H1 (cell line): ENCODE measurements at places on chromosomes 2 and 18.

DNA sequence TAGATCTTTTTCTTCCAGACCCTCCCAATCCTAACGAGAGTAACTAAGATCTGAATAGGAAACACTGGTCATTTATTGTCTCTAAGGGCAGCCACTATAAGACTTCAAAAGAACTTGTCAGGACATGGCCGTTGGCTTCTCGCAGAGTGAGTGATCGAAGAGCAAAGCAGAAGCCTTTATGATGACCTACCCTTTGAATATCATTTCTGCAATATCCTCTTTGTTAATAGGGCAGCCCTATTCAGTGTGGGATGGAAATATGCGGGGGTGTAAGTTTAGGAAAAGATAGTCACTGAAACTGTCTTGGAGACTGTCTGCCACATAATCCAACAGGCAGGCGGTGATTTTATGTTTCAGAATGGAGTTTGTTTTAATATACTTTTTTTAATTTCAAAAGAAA is 70.9 kb downstream of the FBXO36 start:
- DNase-seq, result no peak
- no peak overlapping the region for H3K27ac ChIP-seq
- no peaks in the 10 kb centered on the region for H3K36me3 ChIP-seq
- H3K4me1 ChIP-seq, result no peaks in the 10 kb centered on the region
- no peaks in the 10 kb centered on the region for H3K27me3 ChIP-seq
- H3K4me3 ChIP-seq, result no peak overlapping the region

DNA sequence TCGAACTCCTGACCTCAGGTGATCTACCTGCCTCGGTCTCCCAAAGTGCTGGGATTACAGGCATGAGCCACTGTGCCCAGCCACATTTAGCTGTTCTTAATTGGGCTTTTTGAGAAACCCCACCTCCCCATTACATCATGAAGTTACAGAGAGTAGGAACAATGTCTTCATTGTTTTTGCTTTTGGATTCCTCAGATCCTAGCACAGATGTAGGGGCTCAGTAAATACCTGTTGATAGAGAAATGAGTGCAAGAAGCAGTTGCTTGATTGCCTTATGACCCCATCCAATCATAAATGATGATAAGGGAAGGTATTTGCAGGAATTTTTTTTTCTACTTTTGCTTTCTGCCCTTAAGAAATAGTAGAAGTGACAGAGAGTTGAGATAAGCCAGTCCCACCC is 25.4 kb downstream of the GREB1L start:
- peaks cover 5% of the 10 kb centered on the region for H3K4me1 ChIP-seq
- no peaks in the 10 kb centered on the region for H3K27me3 ChIP-seq
- no peak for DNase-seq
- no peak overlapping the region for H3K27ac ChIP-seq
- H3K36me3 ChIP-seq, result no peaks in the 10 kb centered on the region

DNA sequence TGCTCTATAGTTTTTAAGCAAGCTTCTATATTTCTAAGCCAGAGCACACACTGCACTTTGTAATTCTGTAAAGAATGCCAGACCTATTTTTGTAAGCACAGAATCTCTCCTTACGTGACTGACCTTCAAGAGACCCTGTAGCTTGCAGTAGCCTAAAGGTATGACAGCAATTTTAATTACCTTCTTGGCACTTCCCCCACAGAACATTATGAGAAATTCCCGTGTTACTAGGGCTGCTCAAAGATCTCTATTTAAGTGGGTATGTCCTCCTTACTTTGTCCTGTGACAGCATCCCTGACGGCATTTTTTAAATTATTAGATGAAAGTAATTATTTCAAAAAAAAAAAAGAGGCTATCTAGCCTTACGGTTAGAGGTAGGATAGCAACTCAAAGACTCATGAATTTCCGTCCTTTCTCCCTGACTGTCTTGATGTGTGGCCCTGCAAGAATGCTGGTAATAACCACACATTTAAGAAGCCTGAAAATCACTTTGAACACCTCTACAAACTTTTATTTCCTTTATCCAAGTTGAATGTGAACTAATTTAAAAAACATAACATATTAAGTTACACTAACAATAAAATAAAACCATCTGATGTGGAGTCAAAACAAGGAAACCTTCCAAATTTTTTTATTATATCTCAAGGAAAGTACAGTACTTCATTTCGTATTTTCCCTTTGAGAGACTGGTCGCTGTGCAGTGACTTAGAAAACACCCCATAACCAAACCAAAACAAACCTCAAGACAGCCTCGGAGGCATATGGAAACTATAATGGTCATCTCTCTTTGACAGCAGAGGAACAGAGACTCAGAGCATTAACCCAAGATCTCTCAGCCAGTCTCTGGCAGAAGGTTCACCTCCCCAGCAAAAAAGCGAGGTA is 54.9 kb downstream of the THUMPD2 start:
- H3K4me1 ChIP-seq, result no peaks in the 10 kb centered on the region
- H3K36me3 ChIP-seq, result no peaks in the 10 kb centered on the region
- H3K4me3 ChIP-seq, result no peak overlapping the region
- no peak for DNase-seq
- no peaks in the 10 kb centered on the region for H3K27me3 ChIP-seq

DNA sequence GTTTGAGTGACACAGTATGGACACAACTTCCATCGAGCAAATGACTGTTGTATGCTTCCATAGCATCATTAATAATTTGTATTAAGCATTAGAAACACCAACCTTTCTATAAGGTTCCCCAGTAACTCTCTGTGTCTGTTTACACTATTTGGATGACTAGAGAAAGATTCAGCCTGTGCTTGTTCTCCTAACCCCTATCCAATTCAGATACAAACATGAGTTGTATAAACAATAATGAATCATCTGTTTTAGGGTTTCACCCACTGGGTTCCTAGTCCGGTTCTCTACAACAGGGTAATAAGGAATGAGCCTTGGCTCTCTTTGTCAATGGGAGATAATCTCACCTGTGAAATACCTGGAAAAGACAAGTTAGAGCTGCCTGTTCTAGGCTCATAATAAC is 894.1 kb upstream of the PIK3C3 start:
- H3K36me3 ChIP-seq, result no peaks in the 10 kb centered on the region
- H3K4me3 ChIP-seq, result no peak overlapping the region
- H3K27ac ChIP-seq, result no peak overlapping the region
- H3K27me3 ChIP-seq, result no peaks in the 10 kb centered on the region
- DNase-seq, result no peak

DNA sequence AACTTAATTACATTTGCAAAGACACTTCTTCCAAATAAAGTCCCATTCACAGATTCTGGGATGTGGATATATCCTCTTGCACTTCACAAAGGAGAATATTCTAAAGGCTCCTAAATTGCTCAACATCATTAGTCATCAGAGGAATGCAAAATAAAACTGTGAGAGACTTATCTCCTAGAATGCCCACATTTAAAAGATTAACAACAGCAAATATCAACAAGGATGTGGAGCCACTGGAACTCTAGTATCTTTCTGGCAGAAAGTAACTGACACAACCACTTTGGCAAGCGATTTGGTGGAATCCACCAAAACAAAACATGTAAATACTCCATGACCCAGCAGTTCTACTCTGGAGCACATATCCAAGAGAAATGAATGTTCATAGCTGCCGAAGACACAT is 4.6 kb downstream of the NEU2 start:
- no peak overlapping the region for H3K4me3 ChIP-seq
- DNase-seq, result no peak
- H3K27me3 ChIP-seq, result no peaks in the 10 kb centered on the region
- H3K36me3 ChIP-seq, result no peaks in the 10 kb centered on the region
- H3K27ac ChIP-seq, result no peak overlapping the region

GRCh38 chr2:205714058-205714776 is 31.9 kb downstream of the NRP2 start:
- no peak overlapping the region for H3K27ac ChIP-seq
- H3K36me3 ChIP-seq, result no peaks in the 10 kb centered on the region

DNA sequence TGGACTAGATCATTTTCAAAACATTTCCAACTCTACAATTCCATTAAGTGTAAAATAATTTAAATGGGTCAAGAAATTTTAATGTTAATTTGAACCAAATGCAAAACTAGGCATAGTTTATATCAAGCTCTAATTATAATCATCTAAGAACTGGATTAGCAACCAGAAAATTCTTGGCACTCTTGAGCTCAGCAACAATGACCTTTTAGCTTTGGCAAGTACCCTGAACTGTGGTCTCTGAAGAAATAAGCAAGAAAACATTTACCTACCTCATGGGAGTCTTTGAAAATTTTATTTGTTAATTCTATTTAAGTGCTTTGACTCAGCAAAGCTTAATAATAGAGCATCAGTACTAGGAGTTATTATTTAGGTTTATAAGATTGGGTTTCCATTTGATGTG is 313.2 kb downstream of the SATB2 start:
- H3K36me3 ChIP-seq, result no peaks in the 10 kb centered on the region
- no peak overlapping the region for H3K27ac ChIP-seq
- no peak overlapping the region for H3K4me3 ChIP-seq
- DNase-seq, result no peak
- no peaks in the 10 kb centered on the region for H3K4me1 ChIP-seq
- no peaks in the 10 kb centered on the region for H3K27me3 ChIP-seq
